Fibroblast of upper back skin (primary cell): ENCODE measurements at places on chromosomes 13 and 19.
A peak's percentile ranks its signal among the peaks of the same experiment; 100 is the strongest.

DNA sequence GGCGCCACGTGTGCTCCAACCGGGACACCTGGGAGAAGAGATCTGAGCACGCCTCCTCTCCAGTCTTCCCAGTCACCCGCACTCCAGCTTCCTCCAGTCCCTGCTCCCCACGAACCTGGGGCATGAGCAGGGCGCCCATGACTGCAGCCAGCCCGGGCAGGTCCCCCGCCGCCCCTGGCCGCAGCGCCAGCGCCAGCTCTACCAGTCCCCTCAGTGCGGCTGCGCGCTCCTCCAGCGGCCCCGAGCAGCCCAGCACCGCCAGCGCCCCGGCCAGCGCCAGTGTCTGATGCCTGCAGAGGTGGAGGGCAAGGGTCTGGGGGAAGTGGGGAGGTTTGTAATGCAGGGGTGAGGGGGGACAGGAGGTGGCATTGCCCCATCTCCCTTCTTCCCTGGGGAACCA, 13.1 kb downstream of the SH2D3A start:
- DNase-seq, result no peak

- no peak for DNase-seq
Measured at GRCh38 chr19:47228168-47228936, 2.6 kb downstream of the BBC3 start.

GRCh38 chr13:81488021-81488420, 1147.1 kb upstream of the SPRY2 start:
- no peak for DNase-seq

- DNase-seq, result no peak
Measured at GRCh38 chr13:28864544-28864943, 44.4 kb downstream of the MTUS2 start.

DNA sequence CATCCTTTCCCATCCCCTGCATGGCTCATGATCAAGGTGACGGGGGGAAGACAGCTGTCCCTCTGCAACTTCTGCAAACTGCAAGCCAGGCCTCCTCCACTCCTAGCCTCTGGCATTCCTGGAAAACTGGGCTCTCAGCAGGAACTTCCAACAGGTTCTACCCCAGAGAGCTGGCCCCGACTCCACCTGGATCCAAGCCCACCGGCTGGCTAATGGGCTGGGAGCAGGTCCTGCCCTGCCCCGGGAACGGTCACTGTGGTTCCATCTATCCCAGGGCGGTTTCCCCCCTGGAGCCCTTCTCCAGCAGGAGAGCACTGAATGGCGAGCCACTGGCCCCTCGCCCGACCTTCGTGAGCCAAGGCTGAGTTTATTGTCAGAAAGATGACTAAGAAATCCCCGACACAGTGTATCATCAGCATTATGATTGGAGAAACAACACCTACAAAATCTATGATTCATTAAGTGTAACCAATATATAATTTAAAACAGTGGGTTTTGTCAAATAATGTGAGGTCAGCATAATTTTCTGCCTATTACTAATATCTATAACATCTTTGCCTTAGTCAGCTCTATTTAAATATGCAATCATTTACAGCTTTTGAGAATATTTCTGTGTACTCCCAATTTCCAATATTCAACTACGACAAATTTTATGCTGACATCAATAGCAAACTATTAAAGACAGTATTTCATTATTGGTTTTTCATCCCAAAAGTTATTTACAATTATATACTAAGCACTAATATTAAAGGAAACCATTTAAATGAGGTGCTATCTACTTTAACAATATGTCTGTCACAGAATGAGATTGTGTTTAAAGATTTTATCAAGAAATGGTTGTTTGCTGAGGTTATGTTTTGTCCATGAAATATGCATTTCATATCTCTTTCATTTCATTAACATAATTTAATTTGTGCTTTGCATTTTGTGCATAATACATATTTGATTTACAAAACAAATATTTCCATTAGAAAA, 133.0 kb downstream of the URI1 start:
- no peak for DNase-seq

DNA sequence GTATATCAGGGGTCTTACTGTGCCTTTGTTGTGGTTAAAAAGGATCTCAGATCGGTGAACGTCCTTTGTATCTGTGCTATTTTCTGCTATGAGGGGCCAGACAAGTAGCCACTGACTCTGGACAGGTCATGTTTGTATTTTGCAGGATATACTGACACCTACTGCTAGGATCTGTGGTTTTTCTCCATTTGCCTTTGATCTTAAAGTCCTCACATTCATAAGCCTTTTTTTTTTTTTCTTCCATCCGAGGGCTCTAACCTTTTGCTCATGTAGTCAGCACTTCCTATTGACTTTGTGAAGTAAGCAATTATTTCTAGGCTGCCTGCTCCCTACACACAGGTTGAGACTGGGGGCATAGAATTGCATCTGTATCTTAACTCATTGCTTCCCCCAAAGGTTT, 106.2 kb downstream of the SLITRK5 start:
- no peak for DNase-seq

DNA sequence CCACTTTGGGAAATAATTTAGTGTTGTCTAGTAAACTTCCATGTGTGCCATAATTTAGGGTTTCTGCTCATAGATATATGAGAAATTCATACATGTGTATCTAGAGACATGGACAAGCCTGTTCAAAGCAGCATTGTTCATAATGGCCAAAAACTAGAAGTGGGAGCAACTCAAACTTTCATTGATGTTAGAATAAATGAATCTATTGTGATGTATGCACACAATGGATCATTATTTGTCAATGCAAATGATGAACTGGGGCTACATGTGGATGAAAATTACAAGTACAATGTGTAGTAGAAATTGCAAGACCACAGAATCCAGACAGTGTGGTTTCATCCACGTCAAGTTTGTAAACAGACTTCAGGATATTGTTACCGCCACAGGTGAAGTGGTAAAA, 284.7 kb downstream of the SLC7A1 start:
- DNase-seq, result no peak

GRCh38 chr13:20716951-20717350, 13.5 kb downstream of the IL17D start:
- no peak for DNase-seq

- no peak for DNase-seq
Measured at GRCh38 chr13:30774214-30774730, 38.9 kb downstream of the ALOX5AP start.

GRCh38 chr13:110301606-110302553, 5.1 kb downstream of the COL4A1 start:
- peak; percentile 94 for DNase-seq

- DNase-seq, result no peak
Measured at GRCh38 chr19:57002710-57003109, 117.1 kb upstream of the USP29 start.

DNA sequence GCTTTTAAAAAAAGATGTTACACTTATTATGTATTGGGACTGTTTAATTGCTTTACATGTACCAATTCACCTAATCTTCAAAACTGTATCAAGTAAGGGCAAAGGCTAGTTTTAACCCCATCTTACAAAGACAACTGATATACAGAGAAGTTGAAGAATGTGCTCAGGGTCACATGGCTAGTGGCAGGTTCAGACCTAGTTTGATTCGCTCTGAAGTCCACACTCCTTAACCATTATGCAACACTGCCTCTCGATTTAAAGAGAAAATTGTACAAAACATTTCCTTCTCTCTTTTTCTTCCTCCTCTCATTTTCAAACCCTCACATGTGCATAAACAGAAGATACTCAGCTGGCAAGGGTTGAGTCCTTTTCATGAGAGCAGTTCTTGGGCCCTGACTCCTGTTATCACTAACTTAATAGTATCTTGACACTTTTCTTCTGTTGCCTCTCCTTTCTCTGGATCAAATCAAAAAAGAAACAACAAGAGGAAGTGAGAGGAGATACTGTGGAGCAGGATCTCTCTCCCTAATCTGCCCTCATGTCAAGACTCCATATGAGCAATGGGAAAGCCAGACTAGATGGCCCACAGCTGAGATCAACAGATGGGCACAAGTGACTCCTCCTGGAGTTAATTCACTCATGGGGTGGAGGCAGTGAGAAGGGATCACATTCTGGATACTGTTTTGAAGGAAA, 19.0 kb upstream of the N4BP2L1 start:
- no peak for DNase-seq

- no peak for DNase-seq
Measured at GRCh38 chr13:94607056-94607455, 5.4 kb downstream of the GPR180 start.

DNA sequence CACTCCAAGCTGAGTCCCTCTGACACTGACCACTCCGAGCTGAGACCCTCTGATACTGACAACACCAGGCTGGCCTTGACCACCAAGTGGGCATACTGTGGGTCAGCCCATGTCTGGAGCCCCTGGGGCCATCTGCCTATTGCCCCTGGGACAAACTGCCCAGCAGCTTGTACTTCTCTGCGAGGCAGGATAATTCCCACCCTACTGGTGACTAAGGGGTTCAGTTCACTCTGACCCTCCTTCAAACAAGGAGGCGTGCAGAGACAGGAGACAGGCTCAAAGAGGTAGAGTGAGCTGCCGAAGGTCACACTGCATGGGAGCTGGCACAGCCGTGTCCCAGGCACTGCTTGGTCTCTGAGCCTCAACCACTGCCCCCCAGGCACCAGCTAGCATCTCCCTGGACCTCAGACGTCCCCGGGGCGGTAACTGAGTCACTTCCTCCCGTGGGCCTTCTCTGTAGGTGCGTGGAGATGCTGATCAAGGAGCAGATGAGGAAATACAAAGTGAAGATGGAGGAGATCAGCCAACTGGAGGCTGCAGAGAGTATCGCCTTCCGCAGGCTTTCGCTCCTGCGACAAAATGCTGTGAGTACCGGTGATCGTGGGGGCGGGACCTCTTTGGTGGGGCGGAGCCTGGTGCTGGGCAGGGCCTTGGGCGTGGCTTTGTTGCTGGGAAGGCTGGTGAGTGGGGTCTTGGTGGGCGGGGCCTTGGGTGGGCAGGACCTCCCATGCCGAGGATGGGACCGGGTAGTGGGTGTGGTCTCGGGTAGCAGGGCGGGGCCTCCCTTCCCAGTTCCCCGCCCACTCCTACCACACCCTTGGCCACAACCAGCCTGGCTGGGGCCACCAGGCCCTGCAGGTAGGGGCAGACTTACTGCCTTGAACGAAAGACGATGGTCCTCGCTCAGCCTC, 5.8 kb upstream of the USE1 start:
- peak; percentile 22 for DNase-seq

- DNase-seq, result no peak
Measured at GRCh38 chr13:33845572-33846302, 27.8 kb downstream of the RFC3 start.

- no peak for DNase-seq
Measured at GRCh38 chr19:2236064-2236313, 140 bp downstream of the PLEKHJ1 start.

DNA sequence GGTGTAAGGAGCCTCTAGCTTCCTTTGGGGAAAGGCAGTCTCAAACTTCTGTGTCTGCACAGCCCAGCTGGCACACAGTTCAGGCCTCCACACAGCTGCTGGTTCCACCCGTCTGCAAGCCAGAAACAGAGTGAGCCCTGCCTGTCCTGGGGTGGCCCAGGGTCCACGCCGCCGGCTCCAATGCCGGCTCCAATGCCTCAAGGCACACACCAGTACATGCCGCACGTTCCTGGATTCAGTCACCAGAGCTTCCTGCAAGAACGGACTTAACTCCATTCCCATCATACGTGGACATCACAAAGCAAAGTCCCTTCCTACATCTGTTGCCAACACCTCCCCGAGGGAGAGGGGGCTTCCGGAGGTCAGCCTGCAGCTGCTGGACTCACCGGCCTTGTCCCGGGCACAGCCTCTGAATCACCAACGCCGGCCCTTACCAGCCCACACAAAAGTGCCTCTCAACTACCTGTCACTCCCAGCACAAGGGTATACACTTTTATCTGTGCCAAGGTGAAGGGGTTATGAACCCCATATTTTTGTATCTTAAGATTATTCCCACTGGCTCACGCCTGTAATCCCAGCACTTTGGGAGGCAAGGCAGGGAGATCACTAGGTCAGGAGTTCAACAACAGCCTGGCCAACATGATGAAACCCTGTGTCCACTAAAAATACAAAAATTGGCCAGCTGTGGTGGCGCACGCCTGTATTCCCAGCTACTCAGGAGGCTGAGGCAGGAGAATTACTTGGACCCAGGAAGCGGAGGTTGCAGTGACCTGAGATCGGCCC, 8.5 kb downstream of the SH3GL1 start:
- peak; percentile 48 for DNase-seq

- DNase-seq, result no peak
Measured at GRCh38 chr19:10971107-10971726, 10.4 kb downstream of the SMARCA4 start.

DNA sequence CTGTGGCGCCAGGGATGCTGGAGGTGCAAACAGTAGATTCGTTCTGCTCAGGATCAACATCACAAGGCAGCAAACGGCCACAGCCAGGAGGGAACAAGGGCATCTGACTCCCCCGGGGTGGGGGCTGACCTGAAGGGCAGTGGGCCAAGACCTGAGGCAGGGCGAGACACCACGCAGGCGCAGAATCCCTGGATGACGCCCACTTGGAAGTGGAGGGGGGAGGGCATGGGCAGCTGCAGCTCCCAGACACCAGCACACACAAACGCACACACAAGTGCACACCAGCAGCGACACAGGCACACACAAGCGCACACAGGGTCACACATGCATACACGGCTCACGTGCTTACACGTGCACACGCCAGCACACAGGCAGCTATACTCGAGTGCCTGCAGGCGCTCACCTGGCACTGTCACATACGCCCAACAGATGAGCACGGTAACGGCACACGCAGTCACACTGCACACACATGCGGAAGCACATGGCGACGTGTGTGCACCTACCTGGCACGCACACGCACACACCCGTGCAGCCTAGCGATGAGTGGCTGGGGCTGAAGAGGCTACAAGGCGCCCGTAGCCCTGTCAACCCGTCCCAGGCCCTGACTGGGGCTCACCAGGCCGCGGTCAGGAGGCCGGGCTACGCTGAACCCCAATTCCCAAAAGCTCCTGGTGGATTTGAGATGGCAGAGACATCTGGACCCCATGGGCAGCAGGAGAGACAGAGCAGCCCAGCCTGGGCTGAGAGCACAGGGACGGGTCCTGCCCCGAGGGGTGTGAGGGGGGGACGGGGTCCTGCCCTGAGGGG, 5.5 kb downstream of the C2CD4C start:
- DNase-seq, result no peak

- no peak for DNase-seq
Measured at GRCh38 chr19:40762754-40763470, 11.9 kb downstream of the SNRPA start.

- no peak for DNase-seq
Measured at GRCh38 chr19:17949956-17950309, 17.0 kb upstream of the KCNN1 start.

DNA sequence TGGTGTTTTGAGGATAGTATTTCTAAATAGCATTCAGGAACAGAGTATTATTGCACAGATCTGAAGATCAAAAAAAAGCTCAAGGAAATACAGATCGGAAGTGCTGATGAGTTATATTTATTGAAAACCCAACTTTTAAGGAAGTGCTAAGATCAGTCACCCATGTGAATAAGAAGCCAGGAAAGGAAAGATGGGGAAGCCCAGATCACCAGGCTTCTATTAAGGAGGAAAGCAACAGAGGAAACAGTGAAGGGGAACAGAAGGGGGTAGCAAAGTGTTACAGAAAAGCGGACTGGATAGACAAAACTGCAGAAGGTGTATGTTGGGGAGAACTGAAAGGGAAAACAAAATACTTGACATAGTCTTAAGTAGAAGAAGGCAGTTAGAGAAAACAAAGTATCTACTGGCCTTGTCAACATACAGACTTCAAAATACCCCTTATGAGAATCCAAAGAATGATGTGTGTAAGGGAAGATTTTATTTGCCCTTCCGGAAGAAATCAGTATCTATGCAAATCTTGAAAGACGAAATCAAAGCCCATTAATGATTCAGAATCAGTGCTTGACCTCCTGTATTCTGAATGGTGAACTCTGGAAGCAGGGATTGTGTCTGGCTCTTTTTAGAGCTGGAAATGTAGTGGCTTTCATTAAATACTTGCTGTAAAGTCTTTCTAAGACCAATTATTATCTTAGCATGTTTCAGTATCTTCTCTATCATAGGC, 12.1 kb downstream of the UFM1 start:
- no peak for DNase-seq
